ENCODE measurements at places on chromosomes 7 and 10.

- no peak for DNase-seq
Observed at GRCh38 chr7:18393465-18394118, 102.0 kb upstream of the HDAC9 start.

GRCh38 chr10:113127261-113127900 is 177.3 kb downstream of the TCF7L2 start:
- no peak for DNase-seq

- no peak for DNase-seq
Observed at GRCh38 chr10:31133251-31133791, 101.7 kb upstream of the ZNF438 start.

GRCh38 chr7:23022258-23022769 is 8.4 kb upstream of the HYCC1 start:
- DNase-seq, result no peak

- peak; percentile 59 for DNase-seq
Observed at GRCh38 chr10:21078410-21079329, 181.6 kb upstream of the NEBL start.

All from HuH-7 (cell line).